HFFc6 (cell line): ENCODE measurements at places on chromosomes 3 and 15. TPM values are rescaled to one million over a fixed set of nuclear protein-coding genes. Genes with fewer than 3 reads are reported as not detected.

The CTXN2 gene
- not detected in 2 replicates for total RNA-seq

The GUCA1C gene
- not detected in 3 replicates for total RNA-seq

The PPP2R3A gene
- total RNA-seq: 21.8 to 26.0 TPM (median 24.5 TPM) in 3 replicates

The CSTA gene
- total RNA-seq: 0.29 TPM in 2 of 3 replicates, not detected in the other

The SI gene
- total RNA-seq: not detected in 3 replicates

The SLMAP gene
- 52.2 to 56.7 TPM (median 53.2 TPM) in 3 replicates for total RNA-seq

The NAA50 gene
- total RNA-seq: 134 to 173 TPM (median 156 TPM) in 3 replicates

The CCR4 gene
- not detected in 3 replicates for total RNA-seq

The XCR1 gene
- total RNA-seq: not detected in 2 replicates

The GOLGA8O gene
- total RNA-seq: 0.31 TPM in 1 of 3 replicates, not detected in the others

The PCOLCE2 gene
- total RNA-seq: 1.0 to 14.2 TPM (median 1.9 TPM) in 3 replicates

The ETV5 gene
- 51.2 to 70.5 TPM (median 57.4 TPM) in 3 replicates for total RNA-seq

The HIGD2B gene
- not detected in 3 replicates for total RNA-seq

The SLC38A3 gene
- total RNA-seq: not detected in 2 replicates

The ALDH1A3 gene
- total RNA-seq: 0.39 to 2.5 TPM (median 0.71 TPM) in 3 replicates

The DISP2 gene
- 0.05 to 0.63 TPM (median 0.25 TPM) in 3 replicates for total RNA-seq

The CCDC80 gene
- total RNA-seq: 343 to 394 TPM (median 345 TPM) in 3 replicates

The NR2E3 gene
- total RNA-seq: not detected in 2 replicates

The TM6SF1 gene
- 0.45 TPM in 1 of 3 replicates, not detected in the others for total RNA-seq

The TRIM71 gene
- total RNA-seq: not detected in 3 replicates

The SHC4 gene
- 3.0 and 3.1 TPM in 2 replicates for total RNA-seq

The CPA3 gene
- total RNA-seq: 0.22 to 1.4 TPM (median 0.41 TPM) in 3 replicates

The ACSBG1 gene
- total RNA-seq: not detected in 3 replicates

The DOCK3 gene
- total RNA-seq: 0.21 and 0.23 TPM in 2 replicates

The NPAP1 gene
- total RNA-seq: not detected in 3 replicates

The CCR1 gene
- not detected in 3 replicates for total RNA-seq

The IMPG2 gene
- 0.05 to 0.11 TPM (median 0.05 TPM) in 3 replicates for total RNA-seq

The SH2D7 gene
- total RNA-seq: not detected in 3 replicates

The DUOXA2 gene
- not detected in 3 replicates for total RNA-seq

The NME9 gene
- total RNA-seq: not detected in 3 replicates

The CHDH gene
- total RNA-seq: not detected in 3 replicates

The MNS1 gene
- 1.1 and 2.1 TPM in 2 replicates for total RNA-seq

The CADM2 gene
- not detected in 3 replicates for total RNA-seq

The P2RY13 gene
- total RNA-seq: not detected in 3 replicates

The ACAD9 gene
- total RNA-seq: 39.9 and 44.3 TPM in 2 replicates

The MBD4 gene
- 18.7 to 21.7 TPM (median 20.2 TPM) in 3 replicates for total RNA-seq

The H1-8 gene
- total RNA-seq: not detected in 3 replicates

The CSK gene
- 50.2 and 57.5 TPM in 2 replicates for total RNA-seq

The LMAN1L gene
- not detected in 3 replicates for total RNA-seq

The CGNL1 gene
- 0.10 TPM in 1 of 3 replicates, not detected in the others for total RNA-seq

The TTLL13 gene
- total RNA-seq: 0.14 TPM in 1 of 3 replicates, not detected in the others

The PARP15 gene
- total RNA-seq: not detected in 2 replicates

The FGF7 gene
- total RNA-seq: 13.5 and 49.3 TPM in 2 replicates

The KNG1 gene
- not detected in 3 replicates for total RNA-seq

The LIPH gene
- 0.25 to 1.9 TPM (median 0.31 TPM) in 3 replicates for total RNA-seq

The LINGO1 gene
- 0.11 TPM in 1 of 3 replicates, not detected in the others for total RNA-seq

The DENND4A gene
- 15.8 and 17.5 TPM in 2 replicates for total RNA-seq

The LYSMD2 gene
- 12.8 to 14.2 TPM (median 13.1 TPM) in 3 replicates for total RNA-seq

The SPINK8 gene
- total RNA-seq: not detected in 3 replicates

The GADL1 gene
- not detected in 3 replicates for total RNA-seq

The PPP1R14D gene
- total RNA-seq: not detected in 3 replicates

The MYO5A gene
- total RNA-seq: 46.7 to 53.6 TPM (median 47.6 TPM) in 3 replicates

The KIF15 gene
- total RNA-seq: 4.3 to 11.3 TPM (median 8.6 TPM) in 3 replicates

The GPR27 gene
- not detected in 3 replicates for total RNA-seq

The KLF15 gene
- total RNA-seq: 0.69 to 1.2 TPM (median 1.2 TPM) in 3 replicates
